ENCODE measurements at places on chromosomes 16 and 17.

DNA sequence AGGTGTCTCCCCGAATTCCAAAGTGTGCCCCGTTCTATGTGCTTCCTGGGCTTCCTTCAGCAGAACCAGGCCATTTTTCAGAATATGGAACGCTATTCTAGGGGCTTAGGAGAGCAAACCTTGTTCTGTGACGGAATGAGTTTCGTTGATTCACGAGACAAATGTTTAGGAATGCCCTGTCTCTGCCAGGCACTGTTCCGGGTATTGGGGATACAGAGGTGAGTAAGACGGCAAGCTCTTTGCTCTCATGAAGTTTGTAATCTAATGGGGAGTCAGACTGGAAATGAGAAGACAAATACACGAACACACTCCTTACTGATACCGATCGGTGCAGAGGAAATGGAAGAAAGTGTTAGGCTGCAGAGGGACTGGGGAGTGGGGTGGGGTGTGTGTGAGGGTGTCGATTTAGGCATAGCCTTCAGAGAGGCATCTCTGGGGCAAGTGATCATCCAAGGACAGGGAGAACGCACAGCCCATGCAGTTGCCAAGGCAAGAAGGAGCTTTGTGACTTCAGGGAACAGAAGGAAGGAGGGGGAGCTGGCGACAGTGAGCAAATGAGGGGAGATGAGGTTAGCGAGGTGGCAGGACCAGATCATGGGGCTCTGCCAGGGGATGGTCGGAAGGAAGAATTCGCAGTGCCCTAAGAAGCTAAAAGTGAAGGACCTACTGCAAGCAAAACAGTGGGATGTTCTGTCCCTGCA, 189.6 kb downstream of the MSI2 start:
- DNase-seq, result no peak

DNA sequence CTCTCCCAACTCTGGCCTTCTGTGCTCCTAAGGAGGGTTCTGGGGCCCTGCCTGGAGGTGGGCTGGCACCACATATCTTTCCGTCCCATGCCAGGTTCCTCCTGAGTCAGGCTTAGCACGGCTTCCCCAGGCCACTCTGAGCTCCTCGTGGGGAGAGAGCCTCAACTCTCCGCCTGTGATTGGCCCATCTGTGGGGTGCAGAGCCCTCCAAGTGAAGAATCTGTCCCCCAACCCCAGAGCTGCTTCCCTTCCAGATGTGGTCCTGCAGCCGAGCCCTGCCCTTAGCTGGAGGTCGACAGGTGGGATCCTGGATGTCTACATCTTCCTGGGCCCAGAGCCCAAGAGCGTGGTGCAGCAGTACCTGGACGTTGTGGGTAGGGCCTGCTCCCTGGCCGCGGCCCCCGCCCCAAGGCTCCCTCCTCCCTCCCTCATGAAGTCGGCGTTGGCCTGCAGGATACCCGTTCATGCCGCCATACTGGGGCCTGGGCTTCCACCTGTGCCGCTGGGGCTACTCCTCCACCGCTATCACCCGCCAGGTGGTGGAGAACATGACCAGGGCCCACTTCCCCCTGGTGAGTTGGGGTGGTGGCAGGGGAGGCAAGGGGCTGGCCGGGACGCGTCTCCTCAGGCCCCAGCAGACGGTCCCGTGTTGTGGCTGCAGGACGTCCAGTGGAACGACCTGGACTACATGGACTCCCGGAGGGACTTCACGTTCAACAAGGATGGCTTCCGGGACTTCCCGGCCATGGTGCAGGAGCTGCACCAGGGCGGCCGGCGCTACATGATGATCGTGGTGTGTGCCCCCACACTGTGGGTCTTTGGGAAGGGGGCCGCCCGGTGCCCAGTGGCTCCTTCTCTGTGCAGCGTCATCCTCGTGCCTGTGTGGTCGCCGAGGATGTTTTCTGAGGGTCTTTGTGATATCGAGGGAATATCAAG, 6.9 kb downstream of the GAA start:
- DNase-seq, result no peak

GRCh38 chr16:72455743-72456659, 284.0 kb upstream of the PMFBP1 start:
- no peak for DNase-seq

GRCh38 chr16:8642146-8642545, 20.6 kb downstream of the METTL22 start:
- DNase-seq, result no peak

DNA sequence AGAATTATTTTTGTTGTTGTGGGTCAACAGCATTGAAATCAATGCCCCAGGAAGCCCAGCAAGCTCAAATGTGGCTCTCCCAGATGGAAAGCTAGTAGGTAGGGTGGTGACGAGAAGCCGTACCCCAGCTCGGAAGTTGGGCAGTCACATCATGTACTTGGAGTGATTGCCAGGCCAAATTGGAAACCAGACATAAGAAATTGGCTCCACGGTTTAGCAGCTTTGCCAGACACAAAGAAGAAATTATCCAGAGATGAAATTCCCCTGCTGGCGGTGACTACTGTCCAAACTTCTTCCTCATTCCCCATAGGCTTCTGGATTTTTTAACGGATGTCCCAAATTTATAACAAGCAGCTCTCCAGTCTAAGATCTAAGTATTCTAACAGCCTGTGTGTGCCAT, 95.9 kb downstream of the OR1D5 start:
- DNase-seq, result no peak

DNA sequence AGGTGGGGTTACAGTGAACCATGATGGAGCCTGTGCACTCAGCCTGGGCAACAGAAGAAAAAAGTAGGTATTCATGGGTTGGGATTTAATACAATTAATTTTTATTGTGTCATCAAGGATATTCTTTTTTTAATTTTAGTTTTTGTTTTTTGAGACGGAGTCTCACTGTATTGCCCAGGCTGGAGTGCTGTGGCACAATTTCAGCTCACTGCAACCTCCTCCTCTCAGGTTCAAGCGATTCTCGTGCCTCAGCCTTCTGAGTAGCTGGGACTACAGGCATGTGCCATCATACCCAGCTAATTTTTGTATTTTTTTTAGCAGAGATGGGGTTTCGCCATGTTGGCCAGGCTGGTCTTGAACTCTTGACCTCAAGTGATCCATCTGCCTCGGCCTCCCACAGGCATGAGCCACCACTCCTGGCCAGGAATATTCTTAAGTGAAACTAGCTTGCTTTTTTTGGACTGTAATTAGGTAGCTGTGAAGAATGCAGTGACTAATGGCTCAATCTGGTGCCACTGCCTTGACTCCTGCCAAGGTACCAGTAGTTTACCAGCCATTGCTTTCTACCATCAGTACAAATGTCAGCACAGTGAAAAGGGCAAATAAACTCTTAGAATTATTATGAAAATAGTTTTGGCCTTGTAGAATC, 4.8 kb downstream of the PPM1D start:
- no peak for DNase-seq

GRCh38 chr17:75367312-75367711, 38.2 kb downstream of the GRB2 start:
- DNase-seq, result no peak

GRCh38 chr17:79667746-79668145, 56.9 kb upstream of the RBFOX3 start:
- DNase-seq, result no peak

DNA sequence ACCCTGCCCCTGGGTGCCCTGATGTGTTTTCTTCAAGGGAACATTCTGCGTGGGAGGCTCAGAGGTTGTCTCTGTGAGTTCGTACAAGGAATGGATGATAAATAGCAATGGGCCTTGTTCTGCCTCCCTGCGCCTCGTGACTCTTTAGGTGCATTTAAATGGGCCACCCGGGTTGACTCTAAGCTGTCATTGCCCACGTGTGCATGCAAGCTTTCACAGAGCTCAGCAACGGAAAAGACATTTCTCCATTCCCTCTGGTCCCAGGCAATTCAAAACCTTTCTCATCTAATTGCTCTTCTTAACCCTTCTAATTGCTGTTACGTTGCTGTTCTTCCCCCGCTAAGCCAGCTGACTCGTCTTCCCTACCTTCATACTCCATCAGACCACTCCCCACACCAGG, 71.5 kb upstream of the SDK2 start:
- no peak for DNase-seq

DNA sequence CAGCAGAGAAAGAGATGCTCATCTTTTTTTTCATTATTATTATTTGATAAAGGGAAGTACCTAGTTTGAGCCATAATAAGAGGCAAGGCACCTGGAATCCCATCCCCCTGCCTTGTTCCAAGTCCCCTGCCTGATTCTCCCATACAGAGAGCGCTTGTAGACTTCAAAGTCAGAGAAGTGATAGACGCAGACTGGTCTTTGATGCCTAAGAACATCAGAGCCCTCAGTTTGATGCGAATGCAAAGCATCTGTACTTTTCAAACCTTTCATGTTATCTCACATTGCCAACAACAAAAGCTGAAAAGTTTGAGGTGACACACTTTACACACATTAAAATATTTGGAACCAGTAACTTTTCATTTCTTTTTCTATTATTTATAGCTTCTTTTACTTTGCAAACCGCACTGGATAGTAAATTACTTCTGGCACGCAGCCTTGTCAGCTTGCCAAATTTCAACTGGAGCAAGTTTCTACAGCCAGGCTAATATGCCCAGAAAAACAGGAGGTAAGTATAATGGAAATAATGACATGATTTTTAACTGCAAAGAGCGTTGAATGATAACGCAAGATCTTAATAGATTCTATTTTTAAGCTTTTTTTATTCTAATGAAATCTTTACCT, 5.9 kb upstream of the UTP6 start:
- no peak for DNase-seq

DNA sequence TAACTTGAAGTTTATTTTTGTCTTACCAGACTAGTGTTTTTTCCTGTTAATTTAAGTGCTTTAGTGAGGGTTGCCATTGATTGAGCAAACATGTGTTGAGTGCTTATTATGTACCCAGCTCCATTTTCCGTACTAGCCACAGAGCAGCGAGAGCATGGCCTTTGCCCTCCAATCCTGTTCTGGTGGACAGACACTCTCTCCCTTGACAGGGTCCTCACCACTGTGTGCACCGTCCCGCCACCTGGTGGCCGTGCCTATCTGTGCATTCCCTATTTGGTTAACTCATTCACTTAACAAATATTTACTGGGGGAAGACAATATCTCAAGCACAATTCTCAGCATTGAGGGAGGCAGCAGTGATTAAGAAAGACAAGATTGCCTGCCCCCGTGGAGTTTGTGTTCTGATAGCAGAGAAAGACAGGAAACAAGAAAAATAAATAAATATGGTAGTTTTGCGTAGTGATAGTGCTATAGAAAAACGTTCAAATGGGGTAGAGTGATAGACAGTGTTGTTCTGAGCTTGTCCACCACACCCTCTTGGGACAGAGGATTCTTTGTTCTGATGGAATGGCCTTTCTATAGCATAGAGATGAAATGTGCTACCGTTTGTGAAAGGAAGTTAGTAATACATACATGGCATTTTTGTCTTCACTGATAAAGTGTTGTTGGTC, 13.0 kb downstream of the CDH13 start:
- DNase-seq, result no peak

DNA sequence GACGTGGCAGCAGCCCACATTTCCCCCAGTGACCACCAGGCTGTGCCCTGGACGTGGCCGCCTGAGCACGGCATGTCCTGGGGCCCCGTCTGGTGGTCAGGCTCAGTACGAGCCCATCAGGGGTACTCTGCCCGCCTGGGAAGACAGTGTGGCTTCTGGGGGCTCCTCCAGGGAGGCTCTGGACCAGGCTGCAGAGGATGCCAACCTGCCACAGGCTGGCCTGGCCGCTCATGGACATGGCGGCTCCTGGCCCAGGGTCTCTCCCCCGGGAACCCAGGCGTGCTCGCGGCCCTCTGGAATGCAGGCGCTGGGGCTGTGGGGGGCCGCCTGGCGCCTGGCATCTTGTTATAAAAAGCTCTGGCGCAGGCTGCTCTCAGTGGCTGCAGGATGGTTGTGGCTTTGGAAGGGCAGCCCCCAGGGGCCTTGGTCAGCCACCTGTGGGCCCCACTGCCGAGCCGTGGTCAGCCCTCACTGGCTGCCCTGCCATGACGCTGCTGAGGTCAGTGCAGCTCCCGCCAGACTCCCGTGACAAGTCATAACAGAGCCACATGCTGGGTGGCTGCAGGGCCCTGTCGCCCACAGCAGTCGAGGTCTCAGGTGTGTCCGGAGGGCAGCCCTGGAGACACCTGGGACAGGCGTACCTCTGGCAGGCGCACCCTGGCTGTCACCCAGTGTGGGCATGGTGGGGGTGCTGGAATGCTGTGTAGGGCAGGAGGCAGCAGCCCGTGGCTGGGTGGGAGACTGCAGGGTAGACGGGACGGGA, 15.0 kb downstream of the CENPX start:
- no peak for DNase-seq

DNA sequence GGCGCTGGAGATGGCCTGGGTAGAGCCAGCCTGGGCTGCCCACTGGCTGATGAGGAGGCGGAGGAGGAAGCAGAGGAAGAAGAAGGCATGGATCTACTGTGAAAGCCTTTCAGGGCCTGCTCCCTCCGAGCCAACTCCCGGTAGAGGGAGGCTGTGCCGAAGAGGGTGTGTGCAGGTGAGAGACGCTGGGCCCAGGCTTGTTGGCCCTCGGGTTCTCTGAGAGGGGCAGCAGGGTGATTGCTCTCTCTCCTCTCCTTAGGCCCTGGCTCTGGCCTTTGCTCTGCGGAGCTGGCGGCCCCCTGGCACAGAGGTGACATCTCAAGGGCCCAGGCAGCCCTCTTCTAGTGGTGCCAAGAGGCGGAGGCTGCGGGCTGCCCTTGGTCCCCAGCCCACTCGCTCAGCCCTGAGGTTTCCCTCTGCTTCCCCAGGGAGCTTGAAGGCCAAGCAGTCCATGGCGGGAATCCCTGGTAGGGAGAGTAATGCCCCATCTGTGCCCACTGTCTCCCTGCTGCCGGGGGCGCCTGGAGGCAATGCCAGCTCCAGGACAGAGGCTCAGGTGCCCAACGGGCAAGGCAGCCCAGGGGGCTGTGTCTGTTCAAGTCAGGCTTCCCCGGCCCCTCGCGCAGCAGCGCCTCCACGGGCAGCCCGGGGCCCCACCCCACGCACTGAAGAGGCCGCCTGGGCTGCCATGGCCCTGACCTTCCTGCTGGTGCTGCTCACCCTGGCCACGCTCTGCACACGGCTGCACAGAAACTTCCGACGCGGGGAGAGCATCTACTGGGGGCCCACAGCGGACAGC, 3.6 kb downstream of the TP53I13 start:
- no peak for DNase-seq

GRCh38 chr16:88764913-88765349, 20.1 kb downstream of the PIEZO1 start:
- no peak for DNase-seq

DNA sequence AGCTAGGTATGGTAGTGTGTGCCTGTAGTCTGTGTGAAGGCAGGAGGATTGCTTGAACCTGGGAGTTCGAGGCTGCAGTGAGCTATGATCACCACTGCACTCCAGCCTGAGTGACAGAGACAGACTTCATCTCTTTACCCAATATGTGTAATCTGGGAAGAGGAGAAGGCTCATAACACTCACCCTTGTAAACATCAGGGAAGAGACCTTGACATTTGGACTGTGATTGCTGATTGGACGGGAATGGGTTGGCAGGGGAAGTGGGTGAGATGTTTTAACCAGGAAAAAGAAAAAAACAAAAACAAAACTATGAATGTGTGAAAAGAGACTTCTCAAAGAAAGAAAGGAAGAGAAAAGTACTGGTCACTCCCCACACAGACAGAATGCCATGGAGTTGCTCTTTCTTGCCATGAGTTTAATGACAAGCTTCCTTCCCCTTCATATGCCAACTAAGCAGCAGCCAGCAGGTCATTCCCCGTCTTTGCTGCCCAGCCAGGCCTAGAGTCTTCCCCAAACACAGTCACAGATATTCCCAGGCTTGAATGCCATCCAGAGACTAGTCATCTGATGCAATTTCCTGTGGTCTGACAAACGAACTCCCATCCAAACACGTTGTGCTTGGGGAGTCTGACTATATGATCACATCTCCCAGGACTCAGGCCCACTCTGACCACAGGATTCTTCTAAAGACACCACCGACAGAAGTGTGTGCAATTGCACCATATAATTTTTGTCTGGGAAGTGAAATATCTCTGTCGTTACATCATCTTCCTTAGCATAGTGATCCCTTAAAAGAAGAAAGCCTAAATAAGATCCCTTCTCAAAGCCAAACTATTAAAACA, 3.6 kb upstream of the XAF1 start:
- DNase-seq, result no peak
